G401 (cell line): ENCODE measurements at places on chromosomes 2 and 18.

- no peak for DNase-seq
These were observed 48.8 kb downstream of the EIF5B start for GRCh38 chr2:99386011-99386410.

DNA sequence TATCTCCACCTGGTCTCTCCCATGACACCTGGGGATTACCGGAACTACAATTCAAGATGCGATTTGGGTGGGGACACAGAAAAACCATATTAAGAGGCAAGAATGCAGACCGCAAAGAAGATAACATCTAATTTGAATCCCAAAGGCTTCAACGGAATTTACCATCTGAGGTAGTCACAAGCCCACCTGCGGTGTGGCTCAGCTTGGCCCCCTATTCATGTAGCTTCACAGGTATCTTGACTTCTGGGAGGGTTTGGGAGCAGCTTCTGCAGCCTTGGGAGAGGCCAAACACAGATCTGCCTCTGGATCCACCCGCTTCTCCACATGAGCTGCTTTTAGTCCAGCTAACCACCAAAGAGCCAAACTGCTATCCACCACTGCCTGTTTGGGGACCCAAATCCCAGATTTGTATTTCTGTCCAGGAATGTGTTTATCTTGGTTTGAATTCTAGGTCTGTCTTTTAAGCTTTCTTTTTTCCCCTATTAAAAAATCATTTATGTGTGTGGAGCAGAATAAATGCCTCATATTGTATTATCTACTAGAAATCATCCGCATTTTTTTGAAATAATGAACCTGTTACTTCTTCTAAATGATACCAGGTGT is 247.6 kb downstream of the DLGAP1 start:
- no peak for DNase-seq

- DNase-seq, result no peak
These were observed 1111.7 kb downstream of the DPP10 start for GRCh38 chr2:115554153-115554552.

DNA sequence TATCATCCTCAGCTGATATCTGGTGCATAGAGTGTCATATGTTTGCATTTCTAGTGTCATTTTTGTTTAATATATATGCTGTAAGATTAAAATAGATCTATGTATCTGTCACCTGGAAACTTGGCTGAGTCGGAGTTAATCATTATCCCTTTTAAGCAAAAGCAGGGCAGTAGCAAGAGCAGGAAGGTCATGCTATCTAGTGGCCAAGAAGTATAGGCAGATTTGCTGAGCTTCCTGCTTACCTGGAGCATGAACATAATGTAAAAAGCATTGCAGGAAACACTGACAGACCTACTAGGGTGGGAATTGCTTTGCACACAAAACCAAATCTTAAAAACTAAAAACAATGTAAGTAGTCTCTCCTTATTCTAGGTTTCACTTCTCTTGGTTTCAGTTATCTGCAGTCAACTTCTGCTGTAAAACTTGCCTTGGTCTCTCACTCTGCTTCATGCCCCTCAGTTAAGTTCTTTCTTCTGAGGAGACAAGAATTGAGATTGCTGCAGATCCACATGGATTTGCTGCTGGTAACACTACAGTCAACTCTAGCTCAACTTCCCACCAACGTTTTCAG is 295.3 kb downstream of the CDH7 start:
- DNase-seq, result no peak

DNA sequence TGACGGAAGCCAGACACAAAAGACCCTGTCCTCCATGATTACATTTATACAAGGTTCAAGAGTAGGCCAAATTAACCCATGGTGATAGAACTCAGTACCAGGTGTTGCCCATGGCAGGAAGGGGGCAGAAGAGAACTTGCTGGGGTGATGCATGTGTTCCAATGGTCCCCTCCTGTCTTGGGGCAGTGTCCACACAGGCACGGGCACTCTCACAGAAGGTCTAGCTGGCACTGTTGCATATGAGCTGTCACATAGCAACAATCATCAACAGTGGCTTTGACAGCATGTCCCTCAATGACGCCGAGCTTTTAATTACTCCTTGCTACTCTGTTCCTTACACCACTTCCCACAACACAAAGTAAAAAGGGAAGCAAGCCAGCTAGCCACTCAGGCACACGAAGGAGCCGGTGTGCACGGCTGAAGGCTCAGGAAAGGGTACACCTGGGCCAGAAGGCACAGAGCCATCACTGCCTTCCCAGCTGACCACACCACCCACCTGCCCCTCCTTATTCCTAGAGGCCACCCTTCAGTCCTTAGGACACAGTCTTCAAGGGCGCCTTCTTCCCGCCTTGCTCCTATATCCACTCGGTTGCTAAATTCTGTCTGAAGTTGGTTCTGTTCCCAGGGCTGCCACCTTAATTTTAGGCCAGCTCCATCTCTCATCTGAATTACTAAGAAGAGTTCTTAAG is 28.9 kb downstream of the RPL31 start:
- DNase-seq, result no peak

- no peak for DNase-seq
These were observed 175.9 kb upstream of the FN1 start for GRCh38 chr2:215611609-215612386.

DNA sequence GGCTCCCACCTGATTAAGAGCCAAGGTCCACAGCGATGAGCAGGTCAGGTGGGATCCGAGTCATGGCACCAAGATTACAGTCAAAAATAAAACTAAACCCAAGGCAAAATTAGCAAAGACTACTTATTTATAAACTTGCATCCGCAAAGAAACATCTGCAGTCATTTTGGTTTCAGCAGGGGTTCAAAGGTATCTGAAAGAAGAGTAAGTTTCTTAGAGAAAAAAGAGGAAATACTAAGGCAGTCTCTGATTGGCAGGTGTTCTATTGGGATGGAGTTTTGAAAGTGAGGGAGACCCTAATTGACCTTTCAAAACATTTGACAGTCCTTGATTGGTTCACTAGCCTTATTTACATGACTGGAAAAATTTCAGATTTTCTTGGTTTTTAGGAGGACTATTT is 11.0 kb upstream of the PLB1 start:
- no peak for DNase-seq

- DNase-seq, result peak; percentile 71
These were observed 56.6 kb downstream of the CLHC1 start for GRCh38 chr2:55175254-55176093.

DNA sequence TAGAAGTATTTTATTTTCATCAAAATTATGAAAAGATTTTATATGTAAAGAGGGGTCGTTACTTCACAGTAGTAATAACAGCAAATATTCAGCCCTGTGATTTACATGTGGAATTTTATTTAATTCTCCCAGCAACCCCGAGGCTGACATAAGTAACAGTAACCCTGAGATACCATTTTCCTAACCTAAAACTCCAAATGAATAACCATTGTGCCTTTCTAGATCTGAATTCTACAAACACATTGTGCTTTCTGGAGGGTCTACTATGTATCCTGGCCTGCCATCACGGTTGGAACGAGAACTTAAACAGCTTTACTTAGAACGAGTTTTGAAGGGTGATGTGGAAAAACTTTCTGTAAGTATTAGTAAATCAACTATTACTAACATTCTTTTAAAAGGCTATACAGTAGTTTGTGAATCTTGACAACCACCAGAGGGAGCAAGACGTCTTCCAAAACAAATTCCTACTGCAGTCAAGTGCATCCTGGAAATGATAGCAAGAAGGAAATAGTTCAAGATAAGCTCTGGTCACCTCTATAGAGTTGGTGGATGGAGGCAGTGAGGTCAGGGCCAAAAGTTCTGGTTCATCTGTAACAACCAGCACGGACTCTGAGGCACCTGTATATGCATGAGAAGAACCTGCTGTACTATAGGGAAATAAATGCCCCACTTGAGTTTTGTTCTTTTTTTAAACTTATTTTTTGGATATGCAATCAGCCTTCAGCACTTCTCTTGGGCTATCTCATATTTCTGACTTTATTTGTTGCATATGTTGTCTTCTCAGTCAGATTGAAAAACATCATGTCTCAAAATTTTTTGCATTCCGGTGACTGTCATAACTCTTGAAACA is 37.4 kb downstream of the ACTR2 start:
- peak; percentile 89 for DNase-seq

GRCh38 chr2:98601532-98602132 is 6.7 kb downstream of the COA5 start:
- peak; percentile 67 for DNase-seq
